Mesendoderm (in vitro differentiated cells): ENCODE measurements at places on chromosomes 3 and 15.

DNA sequence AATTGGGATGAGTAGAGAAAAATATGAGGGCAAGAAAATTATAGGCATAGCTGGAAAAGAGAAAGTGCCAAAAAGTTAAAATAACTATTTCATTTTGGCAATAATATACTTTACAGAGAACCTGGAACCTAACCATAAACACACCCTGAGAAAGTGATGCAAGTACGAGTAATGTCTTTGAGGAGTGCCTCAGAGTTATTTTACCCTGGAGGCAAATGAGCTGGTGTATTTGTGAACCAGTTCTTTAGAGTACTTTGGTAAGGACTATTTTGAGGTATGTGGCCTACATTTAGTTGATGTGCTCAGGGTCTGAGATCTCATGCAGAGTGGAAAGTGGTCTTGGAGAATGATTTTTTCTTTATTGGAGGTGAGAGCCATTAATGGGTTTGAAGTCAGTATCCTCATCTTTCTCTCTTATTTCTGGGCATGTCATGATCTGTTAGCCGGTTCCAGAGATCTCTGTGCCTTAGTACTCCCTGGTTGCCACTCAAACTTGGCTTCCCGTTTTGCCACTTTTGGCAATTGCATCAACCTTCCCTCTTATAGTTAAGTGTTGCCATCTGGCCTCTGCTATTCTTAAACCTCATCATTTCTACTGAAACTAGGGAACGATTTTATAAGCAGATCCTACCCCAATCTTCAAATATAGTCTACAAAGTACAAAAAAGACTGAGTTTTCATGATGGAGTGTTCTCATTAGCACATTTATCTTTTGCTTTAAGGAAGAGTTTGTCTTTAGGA lies 145.7 kb downstream of the EPHA6 start:
- DNase-seq: peak; percentile 82

- DNase-seq: no peak
Measured at GRCh38 chr15:57320631-57321220, 55.6 kb upstream of the CGNL1 start.

- DNase-seq: no peak
Measured at GRCh38 chr3:189953551-189953950, 167.1 kb downstream of the P3H2 start.

GRCh38 chr15:72758182-72758581 lies 25.4 kb downstream of the ADPGK start:
- DNase-seq: peak; percentile 29

DNA sequence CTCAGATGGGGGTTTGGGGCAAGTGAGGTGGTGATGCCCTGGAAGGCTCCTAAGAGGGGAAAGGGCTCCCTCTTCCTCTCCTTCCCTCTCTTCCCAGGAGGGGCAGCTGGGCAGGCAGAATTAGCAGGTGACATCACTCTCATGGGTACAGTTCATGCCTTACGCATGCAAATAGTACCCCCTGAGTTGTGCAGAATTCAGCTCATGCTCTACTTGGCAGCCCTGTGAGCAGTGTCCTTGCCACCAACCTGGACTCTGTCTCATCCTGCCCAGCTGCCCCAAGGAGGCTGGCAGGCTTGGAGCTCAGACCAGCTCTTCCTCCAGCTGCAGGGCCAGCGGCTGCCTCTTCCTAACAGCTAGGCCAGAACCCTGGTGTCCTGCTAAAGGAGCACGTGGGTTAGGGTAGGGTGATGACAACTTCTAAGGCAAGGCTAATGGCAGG lies 3.3 kb downstream of the CHAC1 start:
- DNase-seq: no peak

DNA sequence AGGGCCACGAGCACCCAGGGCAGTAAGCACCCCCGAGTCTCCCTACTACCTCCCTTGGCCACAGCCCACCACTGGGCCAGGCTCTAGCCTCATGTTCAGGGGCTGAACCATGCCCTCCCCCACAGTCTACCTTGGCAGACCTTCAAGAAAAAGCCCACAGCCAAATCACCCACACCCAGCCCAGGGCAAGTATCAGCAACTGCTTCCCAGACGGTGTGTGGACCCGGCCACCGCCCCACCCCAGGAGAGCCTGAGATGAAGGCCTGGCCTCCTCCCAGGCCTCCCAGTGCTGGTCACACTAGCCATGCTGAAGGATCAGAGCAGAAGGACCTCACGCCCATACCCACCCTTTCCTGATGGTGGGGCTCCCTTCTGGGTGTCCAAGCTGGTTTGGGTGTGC lies 92.0 kb upstream of the LINGO1 start:
- DNase-seq: no peak
